ENCODE measurements at places on chromosomes 2 and 18.
A peak's percentile ranks its signal among the peaks of the same experiment; 100 is the strongest.

DNA sequence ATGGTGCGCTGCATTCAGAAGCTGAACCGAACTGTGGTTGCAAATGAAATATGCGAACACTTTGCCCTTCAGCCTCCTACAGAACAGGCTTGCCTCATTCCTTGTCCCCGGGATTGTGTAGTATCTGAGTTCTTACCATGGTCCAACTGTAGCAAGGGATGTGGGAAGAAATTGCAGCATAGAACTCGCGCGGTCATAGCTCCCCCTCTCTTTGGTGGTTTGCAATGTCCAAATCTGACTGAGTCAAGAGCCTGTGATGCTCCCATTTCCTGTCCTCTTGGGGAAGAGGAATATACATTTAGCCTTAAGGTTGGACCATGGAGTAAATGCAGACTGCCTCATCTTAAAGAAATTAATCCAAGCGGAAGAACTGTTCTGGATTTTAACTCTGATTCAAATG, 291.4 kb downstream of the THSD7B start:
- DNase-seq, result no peak

DNA sequence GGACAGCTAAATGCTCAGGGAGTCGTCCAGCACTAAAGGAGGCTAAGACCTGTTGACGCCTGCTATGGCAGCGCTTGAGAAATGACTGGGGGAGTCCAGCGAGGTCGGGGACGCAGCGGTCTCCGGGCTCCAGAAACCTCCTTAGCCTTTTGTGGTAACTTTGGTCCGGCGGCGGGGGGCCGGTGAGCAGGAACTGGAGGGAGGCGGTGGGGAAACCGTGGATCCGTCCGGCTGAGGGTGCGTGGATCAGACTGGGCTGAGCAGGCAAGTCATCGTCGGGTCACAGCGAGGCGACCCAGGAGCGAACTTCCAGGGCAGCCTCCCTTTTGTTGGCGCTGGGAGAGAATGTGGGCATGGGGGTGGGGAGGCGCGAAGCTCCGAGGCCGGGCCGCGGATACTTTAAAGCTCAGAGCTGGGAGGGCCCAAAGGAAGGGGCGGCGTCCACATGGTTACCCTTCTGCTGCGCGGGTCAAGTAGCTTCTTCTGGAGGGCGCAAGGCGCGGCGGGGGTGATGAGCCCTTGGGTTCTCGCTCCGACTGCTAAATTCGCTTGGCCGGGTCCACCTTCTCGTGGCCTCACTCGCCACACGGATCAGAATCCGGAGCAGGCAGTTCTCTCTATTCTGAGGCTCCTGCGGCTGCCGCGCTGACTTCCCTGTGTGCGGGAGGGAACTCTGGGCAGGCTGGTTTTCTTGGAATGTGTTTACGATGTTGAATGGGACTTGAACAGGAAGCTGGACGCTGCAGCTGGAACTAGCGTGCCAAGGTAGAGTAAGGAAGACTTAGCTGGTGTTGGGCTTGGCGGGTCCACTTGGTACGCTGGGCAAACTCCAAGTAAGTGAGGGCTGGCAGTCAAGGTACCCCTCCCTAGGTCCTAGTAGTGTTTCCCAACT, 920 bp downstream of the GULP1 start:
- no peak for DNase-seq

DNA sequence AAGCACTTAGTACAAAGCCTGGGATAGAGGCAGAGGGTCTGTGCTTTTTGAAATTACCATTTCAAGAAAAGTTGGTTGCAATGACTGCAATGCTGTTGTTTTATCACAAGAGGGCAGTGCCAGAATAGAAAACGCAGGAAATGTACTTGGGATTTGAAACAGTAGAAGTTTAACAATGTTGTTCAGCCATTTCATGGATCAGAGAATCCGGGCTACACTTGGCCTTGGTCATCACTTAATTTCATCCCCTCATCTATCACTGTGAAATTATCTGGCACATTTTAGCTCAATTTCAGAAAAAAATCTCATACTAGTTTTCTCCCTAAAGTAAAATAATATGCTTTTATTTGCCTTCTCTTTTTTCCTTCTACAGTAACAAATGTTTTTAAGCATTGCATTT, 70.8 kb downstream of the RAPGEF4 start:
- DNase-seq, result peak; percentile 19

DNA sequence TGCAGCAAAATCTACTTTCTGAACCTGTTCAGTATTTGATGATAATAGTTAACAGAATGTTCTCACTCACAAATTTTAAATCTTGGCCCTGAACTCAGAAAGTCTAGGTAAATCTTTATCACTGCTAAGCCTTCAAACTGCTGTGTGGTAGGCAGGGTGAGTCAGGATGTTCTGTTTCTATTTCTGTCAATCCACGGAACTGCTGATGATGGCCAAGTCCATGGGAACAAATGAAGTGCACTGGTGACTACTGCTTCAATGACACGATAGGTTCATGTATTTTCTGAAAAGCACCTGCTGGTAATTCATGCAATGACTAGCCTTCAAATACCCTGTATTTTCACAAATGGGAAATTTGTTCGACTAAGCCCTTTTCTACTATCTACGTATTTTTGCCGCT, 14.2 kb downstream of the NIFK start:
- DNase-seq, result no peak

- DNase-seq, result no peak
These were observed 21.7 kb downstream of the ITGAV start for GRCh38 chr2:186611526-186611925.

- no peak for DNase-seq
These were observed 257.7 kb downstream of the ANAPC1 start for GRCh38 chr2:111626037-111626864.

GRCh38 chr2:68915393-68915792, 37.3 kb downstream of the GKN2 start:
- DNase-seq, result no peak

DNA sequence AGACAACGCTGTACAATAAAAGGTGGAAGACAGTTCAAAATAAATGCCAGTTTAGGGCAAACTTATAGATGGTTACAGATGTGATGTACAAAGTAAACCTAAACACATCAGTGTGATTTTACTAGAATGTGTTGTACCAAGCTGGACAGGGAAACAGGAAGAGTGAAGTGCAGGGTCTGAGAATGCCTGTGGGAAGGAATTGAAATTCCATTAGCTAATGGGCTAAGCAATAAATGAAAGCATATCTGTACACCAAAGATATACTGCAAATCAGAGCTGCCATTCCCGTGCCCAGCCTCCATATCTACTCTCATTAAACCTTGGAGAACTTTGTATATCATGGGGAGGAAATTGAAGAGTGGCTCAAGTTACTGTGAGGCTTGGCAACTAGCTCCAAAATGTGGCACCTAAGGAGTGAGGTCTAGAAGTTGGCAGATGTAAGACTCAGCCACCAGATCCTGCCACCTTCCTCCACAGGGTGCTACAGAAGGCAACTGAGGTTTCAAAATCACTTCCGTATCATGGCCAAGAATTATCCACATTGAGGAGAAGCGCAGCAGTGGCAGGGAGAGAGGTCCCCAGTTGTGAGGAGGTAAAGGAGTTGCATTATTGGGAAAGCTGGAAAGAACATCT, 277.8 kb downstream of the TCF4 start:
- DNase-seq, result no peak

GRCh38 chr18:3262234-3263131, 550 bp downstream of the MYL12B start:
- peak; percentile 49 for DNase-seq

- DNase-seq, result peak; percentile 86
These were observed 146.1 kb downstream of the HAUS1 start for GRCh38 chr18:46250084-46250811.

DNA sequence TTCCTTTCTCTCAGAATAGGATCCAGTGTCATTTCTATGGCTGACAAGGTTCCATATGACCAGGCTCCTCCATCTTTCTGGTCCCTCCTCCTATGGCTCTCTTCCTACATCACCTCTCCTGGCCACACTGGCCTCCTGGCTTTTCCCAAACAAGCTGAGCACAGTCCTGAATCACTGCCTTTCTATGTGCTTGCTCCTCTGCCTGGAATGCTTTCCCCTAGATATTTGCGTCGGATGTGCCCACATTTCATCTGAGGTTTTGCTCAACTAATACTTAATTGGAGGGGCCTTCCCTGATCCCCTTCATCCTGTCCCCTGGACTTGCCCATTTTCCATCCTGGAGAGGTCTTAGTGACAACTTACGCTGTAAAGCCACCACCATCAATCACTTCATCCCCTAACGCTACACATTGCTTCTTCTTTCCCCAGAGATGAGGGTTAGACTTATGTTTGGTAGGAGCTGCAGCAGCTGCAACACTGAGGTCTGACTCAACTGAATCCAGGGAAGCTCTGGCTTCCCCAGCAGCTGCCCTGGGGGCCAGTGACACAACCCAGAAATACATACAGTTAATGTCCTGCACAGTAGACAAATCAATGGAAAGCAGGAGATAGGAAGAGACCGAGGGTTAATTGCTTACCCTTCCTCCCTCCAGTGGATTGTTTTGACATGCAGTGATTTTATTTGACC, 42.9 kb downstream of the QPCT start:
- no peak for DNase-seq

DNA sequence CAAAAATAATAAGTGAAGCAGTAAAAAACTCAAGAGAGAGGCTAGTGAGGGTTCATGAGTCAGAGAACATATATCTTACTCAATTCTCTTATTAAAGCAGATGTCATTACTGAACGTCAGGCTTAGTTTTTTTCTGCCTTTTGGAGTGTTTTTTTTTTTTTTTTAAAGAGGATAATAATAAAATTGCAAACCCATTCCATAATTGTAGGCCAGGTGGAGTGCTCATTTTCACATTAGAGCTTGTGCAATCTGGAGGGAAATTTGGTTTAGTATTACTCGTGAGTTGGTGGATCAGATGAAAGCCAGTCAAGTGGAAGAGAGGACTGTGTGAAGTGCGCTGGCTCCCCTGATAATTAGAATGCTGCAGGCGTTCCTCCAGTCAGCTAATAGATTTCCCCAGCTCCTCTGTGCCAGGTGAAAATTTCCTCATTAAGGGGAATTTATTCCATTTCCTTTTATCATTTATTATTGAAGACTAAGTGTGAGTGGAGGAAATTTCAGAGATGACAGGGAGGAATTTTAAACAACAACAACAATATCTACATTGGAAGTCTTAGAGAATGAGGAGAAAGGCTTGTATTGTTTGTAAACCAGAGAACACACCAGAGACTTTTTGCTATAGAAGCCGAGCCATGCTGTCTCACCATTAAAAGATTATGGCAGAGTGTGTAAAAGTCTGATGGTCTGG, 74.6 kb downstream of the CPS1 start:
- DNase-seq, result no peak

DNA sequence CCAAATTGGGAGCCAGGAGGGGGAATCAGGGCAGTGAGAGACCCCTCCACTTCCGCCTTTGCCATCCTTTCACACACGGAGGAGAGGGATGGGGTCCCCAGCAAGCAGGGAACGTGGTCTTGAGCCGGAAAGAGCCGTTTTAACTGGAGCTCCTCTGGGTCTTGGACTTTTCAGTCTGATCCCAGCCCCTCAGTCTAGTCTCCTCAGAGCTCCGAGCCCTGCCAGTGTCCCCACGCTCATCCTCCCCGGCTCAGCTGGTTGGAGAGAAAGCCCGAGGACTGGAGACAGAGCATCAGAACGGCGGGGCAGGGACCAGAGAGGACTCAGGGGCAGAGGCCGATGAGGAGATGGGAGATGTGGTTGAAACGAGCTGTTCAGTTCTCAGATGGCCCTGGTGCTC, 26.1 kb upstream of the OTOF start:
- DNase-seq, result no peak

GRCh38 chr2:209505410-209505809, 81.6 kb downstream of the MAP2 start:
- no peak for DNase-seq

DNA sequence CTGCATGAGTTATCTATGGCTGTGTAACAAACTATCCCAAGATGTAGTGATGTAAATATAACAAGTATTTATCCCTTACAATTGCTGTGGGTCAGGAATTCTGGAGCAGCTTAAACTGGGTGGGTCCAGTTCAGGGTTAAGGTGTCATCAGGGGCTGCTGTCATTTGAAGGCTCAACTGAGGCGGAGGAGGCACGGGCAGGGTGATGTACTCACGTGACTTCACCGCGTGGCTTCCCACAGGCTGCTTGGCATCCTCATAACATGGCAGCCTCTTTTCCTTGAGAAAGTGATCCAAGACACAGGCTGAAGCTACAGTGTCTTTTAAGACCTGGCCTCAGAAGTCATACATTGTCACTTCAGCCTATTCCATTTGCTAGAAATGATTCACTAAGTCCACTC, 125.8 kb downstream of the PTGR3 start:
- DNase-seq, result no peak

DNA sequence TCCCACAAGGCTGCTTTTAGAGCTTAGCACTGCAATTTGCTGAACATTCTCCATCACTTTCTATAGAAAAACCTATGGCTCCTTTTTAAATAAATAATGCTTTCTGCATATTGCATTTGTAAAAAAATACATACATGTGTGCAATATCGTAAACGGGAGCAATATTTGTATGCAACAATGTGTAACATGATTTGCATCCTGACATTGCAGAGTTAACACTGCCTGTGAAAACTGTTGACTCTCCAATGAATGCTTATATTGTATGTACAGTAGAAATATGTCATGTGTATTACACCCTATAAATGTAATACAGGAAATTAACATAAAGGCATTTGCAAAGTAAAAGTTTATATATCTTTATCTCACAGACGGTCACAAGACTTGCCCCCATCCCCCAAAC, 135.0 kb upstream of the PIEZO2 start:
- DNase-seq, result no peak

DNA sequence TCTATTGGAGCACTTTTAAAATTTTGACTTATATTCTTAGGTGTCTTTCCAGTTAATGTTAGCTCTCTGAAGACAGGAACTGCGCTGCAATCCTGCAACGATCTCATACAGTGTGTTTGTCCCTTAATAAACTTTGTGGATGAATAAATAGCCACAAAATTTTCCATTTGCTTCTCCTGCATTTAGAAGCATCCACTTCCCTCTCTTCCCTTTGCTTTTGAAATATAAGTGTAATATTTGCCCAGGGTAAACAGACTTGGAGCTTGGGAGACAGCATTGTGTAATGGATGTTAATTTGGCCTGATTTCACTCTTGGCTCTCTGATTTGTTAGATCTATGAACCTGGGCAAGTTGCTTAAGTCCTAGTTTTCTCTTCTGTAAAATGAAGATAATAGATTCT, 58.2 kb upstream of the CD28 start:
- DNase-seq, result no peak

GRCh38 chr2:207363761-207364290, 165.9 kb upstream of the CREB1 start:
- no peak for DNase-seq

GRCh38 chr18:58866066-58866772, 1.5 kb downstream of the ZNF532 start:
- DNase-seq, result no peak

- no peak for DNase-seq
These were observed 14.0 kb upstream of the HNMT start for GRCh38 chr2:137950238-137950637.

Data from CD4-positive, alpha-beta T cell treated with Interleukin-21 for 1 hour (primary cell).